ENCODE measurements at places on chromosomes 2 and 18.

GRCh38 chr2:186518291-186518690 is 32.2 kb downstream of the ZC3H15 start:
- no peak for ATAC-seq

DNA sequence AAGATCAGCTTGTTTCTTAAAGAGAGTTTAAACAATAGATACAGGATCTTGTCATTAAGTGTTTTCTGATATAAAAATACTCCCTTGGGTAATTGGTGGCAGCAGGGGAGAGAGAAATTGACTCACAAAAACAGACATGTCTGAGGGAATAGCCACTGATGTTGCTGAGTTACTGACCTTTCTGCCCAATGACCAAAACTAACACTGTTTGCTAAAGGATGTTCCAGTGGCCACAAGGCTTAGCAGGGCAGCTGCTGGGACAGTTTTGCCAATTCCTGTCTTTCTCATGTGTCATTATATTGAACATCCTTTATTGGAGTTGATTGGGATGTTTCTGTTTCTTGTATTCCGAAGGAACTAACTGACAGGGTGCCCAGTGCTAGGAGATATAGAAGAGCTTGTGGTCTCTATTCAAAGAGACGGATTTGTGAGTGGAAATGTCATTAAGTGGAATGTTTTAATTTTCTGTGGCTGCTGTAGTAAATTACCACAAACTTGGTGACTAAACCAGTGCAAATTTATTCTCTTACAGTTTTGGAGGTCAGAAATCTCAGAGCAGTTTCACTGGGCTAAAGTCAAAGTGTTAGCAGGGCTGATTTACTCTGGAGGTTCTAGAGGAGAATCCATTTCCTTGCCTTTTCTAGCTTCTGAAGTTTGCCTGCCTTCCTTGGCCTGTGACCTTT is 124.8 kb upstream of the RMDN2 start:
- no peak for ATAC-seq

DNA sequence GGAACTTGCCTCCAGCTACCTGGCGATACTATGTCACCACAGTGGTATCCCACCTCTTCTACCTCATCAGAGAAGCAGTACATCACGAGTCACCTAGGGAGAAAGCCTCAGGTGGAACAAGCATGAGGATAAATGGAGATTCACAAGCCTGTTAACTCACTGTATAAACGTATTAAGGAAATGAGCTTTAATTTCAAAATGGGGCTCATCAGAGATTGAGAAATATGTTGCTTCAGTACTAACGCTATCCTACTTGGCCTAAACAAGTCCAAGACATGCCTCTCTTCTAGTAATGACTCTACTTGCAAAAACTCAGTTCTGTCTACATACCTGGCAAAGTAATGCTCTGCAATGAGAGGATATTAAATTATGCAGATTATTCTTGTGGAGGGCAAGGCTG is 4.3 kb downstream of the SLC39A6 start:
- no peak for ATAC-seq

GRCh38 chr18:24200494-24201290 is 61.8 kb downstream of the CABYR start:
- no peak for ATAC-seq

- ATAC-seq: no peak
These were observed 409.5 kb downstream of the TSN start for GRCh38 chr2:122164964-122165363.

- no peak for ATAC-seq
These were observed 21.2 kb upstream of the THOC1 start for GRCh38 chr18:289026-289425.

DNA sequence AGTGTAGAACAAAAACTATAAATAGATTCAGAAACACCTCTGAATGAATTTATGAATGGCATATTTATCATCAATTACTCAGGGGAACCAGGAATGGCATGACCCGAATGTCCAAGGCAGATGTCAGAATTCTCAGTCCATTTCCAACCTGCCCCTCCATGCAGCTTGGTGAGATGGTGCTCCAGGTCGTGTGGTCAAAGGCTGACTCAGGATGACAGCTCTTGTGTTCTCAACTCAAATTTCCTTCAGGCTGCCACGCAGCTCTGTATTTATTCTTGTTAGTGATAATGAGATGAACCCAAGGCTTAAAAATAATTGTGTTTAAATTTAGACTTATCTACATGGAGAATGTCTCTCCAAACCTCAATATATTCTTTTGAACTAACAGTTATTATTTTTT is 146.9 kb downstream of the METTL4 start:
- no peak for ATAC-seq

DNA sequence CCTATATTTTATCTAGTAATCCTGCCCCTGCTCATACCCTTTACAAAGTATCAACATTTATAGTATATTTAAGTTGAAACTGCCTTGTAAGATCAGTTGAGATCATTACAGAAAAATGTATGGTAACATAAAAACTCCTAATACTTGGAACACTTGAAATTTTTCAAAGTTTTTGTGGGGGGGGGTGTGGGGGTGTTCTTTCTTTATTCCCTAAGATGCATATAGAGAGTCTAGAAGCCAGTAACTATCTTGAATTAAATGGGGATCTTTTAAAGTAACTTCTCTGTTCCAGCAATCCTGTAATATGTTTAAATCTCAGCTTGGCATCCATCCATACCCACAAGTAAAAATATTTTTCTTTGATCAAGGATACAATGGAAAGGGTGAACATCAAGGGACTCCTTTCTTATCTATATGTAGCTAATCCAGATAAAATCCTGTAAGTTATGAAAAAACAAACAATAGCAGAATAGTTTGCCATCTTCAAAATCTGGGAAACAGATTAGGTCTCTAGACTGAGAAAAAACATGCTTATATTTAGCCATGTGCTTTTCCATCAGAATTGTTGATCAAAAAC is 455.3 kb downstream of the MEIS1 start:
- ATAC-seq: no peak

DNA sequence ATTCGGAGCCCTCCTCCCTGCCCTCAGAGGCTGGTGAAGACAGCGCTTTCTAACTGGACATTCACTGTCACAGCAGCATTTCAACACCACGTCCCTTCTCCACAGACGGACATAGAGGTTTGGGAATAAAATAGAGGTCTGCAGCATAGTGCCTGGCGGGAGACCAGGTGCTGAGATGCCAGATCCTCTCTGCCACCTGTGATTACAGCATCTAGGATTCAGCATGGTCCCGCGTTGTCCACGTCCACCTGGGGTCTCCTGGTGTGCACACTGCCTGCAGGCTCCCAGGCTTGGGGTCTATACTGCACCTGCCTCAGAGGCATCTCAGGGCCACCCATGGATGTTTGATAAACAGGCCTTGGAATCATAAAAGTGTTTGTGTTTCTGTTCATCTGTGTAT is 175.5 kb downstream of the TMEM18 start:
- ATAC-seq: no peak

DNA sequence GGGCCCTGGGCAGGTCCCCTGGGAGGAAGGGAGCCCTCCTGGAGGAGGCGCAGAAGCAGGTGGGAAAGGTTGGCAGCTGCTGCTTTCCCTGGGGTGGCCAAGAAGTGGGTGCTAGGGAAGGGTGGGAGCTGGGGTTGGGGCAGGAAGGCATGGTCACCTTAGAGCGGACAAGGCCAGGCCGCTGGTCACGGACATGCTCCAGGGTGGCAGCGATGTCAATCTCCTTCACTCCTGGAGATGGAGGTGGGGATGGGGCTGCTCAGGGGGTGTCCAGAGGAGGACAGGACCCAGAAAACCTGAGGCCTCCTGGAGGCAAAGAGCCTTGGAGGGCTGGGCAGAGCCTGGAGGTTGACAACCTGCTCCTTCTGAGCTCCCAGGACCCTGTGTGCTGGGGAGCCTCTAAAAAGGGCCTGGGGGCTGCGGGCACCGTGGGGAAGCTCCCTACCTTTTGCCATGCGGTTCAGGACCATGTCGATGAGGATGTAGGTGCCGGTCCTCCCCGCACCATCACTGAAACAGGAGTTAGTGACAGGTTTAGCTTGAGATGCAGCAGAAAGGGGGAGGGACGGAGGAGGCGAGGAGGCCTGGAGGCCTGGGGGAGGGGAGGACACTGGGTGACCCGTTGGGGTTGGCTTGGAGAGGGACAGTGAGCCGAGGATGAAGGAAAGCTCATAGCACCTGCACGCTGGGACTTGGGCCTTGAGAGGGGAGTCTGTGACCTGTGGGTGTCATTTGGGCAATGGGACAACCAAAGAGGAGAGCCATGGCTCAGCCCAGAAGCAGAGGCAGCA is 11.4 kb downstream of the DNAJB2 start:
- no peak for ATAC-seq

GRCh38 chr2:26911911-26912861 is 58.3 kb upstream of the MAPRE3 start:
- ATAC-seq: no peak

Measured in activated CD4-positive, CD25-positive, alpha-beta regulatory T cell treated with anti-CD3 and anti-CD28 coated beads, Interleukin-2, amount 50 U/mL, for 24 hours (primary cell).